ENCODE measurements at places on chromosomes 5 and 9.

GRCh38 chr9:98658951-98659351 is 49.8 kb downstream of the GABBR2 start:
- DNase-seq = no peak

GRCh38 chr9:69919461-69920061 is 98.9 kb downstream of the CFAP95 start:
- DNase-seq = no peak

- DNase-seq = no peak
These were observed 84.9 kb downstream of the TRPM3 start for GRCh38 chr9:71036501-71036900.

GRCh38 chr9:130138171-130138653 is 34.0 kb upstream of the NCS1 start:
- no peak for DNase-seq

GRCh38 chr5:71587766-71588532 is 809 bp downstream of the MCCC2 start:
- DNase-seq = no peak

DNA sequence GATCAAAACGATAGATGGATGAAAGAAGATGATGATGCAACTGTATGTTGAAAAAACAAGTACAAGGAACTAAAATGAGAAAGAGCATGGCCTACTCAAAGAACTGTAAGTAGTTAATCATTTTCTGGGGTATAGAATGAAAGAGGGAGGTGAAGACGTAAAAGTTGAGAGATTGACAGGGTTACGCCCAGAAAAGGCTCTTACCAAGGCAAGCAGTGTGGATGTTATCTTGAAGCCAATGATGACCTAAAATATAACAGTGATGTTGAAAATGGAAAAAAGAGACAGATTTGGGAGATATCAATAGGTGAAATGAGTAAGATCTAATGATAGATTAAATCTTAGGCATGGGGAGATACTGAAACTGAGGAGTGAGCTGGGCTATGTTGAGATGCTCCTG is 80.4 kb upstream of the GNAQ start:
- DNase-seq = no peak

DNA sequence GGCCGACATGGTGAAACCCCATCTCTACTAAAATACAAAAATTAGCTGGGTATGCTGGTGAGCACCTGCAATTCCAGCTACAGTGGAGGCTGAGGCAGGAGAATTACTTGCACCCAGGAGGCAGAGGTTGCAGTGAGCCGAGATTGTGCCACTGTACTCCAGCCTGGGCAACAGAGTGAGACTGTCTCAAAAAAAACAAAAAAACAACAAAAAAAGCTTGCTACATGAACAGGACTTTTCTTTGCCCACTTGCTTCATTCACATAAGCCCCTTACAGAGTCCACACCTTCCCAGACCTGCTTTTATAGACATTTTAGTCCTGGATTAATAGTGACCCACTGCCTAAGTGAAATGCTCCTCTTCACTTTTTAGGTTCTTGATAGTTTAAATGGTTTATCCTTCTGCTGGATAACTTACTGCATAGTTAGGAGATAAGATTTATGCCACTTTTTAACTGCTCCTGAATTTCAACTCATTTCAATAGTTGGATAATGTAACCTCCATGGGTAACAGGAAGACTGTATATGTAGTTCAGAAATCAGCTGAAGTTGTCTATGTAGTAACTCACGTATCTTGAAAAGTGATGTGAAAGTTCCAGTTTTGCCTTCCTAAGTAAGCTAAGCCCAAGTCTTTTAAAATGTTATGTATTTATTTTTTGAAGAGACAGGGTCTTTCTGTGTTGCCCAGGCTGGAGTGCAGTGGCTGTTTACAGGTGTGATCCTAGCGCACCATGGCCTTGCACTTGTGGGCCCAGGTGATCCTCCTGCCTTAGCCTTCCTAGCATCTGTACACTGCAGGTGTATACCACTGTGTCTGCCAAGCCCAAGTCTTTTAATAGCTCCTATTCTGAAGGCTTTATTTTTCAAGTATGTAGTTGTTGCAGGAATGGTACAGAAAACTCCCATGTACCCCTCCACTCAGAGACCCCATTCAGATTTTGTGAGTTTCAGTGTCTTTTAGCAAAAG is 19.7 kb downstream of the SUB1 start:
- no peak for DNase-seq

All from amygdala (tissue), 56 donors.